ENCODE measurements at places on chromosomes 13 and 19.

GRCh38 chr13:111296417-111296816 is 24.0 kb upstream of the TEX29 start:
- DNase-seq: no peak

DNA sequence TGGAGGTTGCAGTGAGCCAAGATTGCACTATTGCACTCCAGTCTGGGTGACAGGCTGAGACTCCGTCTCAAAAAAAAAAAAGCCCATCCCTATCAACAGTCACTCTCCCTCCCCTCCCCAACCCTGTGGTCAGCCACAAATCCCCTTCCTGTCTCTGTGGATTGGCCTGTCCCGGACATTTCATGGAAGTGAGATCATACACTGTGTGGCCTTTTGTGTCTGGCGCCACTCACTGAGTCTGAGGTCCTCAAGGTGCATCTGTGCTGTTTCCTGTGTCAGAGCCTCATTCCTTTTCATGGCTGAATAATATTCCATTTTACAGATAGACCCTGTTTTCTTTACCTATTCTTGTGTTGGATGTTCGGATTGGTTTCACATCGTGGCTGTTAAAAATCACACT is 149.5 kb downstream of the PTPRS start:
- DNase-seq: no peak

DNA sequence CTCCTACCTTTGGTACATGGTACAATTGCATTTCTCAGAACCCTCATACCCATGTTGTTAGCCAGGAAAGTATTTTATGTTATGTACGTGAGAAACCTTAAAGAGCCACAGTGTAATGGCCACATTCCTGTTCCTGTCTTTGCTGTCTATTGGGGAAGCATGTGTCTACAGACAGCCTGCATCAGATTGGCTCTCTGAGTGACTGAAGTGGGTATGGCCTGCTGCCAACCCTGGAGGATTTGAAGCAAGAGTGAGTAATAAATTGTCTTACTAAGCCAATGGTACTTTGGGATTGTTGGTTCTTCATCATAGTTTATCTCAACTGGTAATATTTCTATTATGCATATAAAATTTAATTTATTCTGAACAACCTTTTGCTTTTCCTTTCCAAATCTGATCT is 574.1 kb downstream of the LMO7 start:
- no peak for DNase-seq

DNA sequence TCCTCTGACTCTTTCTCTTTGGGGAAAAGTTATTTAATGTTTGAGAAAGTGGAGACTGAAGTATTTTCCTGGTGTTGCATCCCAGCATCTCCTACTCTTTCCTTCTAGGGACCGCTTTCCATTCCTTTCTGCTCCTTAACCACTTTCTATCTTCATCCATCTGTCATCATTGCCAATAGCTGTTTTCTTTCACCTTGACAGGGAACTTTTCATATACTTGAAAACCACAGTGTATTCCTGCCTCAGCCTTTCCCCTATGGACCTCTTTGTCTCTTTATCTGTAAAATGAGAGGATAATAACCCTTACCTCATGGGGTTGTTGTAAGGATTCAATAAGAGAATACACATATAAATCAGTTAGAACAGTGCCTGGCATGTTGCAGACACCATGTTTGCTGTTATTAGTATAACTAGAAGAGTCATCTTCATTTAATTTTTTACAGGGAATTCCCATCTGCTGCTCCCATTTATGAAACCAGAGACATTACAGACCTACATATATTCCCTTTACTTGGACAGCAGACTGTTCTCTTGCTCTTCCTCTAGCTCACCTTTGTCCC is 31.8 kb downstream of the LCP1 start:
- DNase-seq: no peak

GRCh38 chr13:99310382-99311031 is 3.3 kb upstream of the GPR183 start:
- DNase-seq: no peak

DNA sequence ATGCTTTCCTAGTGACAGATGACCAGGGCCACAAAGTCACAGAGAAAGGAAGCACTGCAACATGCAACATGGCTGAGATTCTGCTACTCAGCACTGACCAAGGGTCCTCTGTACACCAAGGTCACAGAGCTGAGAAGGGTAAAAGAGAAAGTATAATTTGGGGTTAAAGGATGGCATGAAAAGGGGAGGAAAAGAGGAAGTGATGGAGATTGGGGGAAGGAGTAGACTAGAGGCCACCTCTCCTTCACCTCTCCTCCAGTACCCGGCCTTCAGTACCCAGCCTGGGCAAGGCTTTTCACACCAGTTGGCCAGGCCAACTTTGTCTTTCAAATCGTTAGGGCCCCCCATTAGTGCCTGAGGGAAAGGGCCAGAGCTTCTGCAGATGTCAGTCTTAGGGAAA is 6.3 kb upstream of the RPS19 start:
- DNase-seq: no peak

- DNase-seq: no peak
Observed at GRCh38 chr13:74774264-74774663, 640.1 kb upstream of the KLF12 start.

DNA sequence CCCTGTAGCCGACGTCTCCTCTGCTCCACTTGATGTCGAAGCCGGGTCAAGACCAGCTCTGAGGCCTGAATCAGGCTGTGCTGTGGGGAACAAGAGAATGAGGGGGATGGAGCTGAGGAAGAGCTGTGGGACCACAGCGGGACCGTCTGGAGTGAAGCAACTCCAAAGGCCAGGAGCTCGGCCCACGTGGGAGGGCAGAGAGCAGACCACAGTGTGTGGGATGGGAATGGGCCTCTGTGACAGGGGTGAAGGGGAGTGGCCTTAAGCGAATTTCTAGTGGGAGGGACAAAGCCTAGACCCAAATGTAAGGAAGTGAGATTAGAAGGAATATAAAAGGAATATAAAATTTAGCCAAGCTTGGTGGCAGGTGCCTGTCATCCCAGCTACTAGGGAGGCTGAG is 3.8 kb upstream of the SLC8A2 start:
- no peak for DNase-seq

DNA sequence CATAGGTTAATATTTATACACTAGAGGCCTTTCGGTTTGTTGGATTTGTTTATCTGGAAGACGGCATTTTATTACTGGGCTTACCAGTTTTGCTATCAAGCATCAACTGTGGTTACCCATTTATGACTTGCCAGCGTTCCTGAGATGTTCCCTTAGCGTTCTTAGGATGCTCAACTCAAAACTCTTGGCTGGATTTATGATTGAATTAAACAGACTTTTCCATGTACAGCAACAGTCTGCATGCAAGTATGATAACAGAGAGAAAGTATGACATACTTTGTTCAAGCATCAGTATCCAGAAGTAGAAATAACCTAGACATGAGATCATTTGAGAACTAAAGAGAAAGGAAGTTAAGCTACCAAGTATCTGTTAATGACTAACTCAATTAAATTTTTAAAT is 29.9 kb upstream of the RNF113B start:
- no peak for DNase-seq

DNA sequence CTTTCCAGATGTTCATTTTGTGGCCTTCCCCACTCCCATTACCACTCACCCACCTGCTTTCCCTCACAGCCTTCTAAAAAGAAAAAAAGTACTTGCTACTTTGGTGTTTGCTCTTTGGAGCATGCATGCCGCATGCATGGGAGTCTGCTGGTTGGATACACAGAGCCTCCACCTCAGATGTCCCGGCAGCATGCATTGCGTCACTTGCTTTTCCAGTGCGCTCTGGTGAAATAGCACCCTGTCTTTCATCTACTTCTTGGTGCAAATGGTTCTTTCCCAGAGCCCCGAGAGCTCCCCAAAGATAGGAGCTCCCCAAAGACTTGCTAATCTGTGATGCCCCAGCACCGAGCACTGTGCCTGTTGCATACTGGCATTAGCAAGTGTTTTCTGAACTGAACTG is 333.2 kb upstream of the ZNF507 start:
- no peak for DNase-seq

DNA sequence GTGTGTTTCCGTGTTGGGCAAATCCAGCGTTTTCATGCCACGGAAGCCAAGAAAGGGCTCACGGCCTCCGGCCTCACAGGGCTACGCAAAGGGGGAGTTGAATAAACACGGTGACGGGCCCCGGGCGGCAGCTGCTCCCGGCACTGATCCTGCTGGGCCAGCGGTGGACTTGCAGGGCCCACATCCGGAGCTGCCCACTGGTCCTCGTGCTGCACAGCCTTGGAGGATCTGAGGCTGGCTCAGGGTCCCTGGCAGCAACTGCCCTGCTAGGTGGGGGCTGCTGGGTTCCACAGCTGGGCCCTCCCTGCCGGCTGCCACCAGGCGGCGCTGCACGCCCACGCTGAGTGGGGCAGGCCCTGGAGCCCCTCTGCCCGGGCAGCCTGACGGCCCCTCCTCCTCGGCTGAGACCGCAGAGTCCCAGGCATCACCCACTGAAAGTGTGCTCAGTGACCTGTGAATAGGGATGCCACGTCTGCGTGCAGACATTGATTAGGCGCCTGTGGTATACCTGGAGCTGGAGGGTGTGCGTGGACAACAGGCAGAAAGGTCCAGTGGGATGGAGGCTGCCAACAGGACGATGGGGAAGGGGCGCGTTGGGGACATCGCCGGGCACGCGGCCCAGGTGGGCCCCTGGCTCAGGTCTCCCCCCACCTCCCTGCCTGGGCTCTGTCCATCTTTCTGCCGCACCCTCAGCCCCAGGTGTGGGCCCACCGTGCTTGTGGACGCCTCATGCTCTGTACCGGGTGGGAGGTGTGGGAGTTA is 5.3 kb upstream of the HCN2 start:
- DNase-seq: peak; percentile 60

GRCh38 chr19:10998045-10998533 is 37.3 kb downstream of the SMARCA4 start:
- no peak for DNase-seq

DNA sequence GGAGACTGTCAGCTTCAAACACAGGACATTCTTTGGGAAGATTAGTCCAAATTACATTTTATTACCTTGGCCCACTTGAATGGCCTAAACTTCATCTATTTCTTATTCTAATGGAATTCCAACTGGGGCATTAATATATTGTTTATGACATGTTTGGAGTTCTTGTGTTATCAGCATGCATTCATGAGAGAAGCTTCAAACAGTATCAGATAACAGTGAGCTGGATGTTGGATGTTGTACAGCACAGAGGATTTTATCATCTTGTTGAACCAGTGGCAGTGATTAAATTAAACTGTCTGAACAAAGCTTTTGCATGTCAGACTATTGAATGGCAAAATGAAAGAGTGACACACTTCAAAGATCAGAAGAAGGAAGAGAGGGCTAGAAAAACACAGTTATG is 50.0 kb downstream of the MZT1 start:
- DNase-seq: no peak

- DNase-seq: no peak
Observed at GRCh38 chr13:50323440-50324065, 308.3 kb downstream of the KCNRG start.

GRCh38 chr19:3716147-3716668 is 8.0 kb downstream of the TJP3 start:
- no peak for DNase-seq

- no peak for DNase-seq
Observed at GRCh38 chr19:18649371-18650020, 12.7 kb downstream of the KLHL26 start.

DNA sequence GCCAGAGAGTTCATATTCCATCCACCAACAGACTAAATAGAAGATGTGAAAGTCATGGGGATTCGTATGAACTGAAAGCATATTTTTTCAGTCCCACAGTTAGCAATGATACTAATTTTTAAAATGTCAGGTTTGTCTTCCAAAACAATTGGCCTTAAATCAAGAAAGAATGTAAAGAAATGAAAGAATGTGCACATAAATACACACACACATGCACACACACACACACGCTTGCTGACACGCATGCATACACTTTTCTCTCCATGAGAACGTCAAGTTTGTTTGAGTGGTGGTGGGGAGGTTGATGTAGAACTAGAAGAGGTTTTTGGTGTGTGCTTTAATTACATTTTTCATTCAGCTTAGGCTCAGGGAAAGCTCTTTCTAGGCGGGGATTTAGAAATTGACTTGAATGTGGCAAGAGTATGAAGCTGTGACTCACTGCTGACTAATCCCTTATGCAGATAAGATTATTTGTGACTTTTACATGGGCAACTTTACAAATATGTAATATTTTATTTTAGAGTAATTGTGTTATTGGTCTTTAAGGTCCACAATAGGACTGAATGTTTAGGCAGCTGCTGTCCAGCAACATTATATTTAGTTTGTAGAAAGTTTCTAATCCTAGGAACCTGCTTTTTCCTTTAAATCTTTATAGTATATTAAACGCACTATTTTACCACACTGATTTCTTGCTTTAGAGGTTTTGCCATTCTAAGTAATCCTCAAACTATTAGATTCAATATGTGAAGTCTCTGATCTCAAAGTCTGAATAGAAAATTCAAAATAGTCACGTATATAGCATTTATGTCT is 18.8 kb downstream of the FLT1 start:
- no peak for DNase-seq

DNA sequence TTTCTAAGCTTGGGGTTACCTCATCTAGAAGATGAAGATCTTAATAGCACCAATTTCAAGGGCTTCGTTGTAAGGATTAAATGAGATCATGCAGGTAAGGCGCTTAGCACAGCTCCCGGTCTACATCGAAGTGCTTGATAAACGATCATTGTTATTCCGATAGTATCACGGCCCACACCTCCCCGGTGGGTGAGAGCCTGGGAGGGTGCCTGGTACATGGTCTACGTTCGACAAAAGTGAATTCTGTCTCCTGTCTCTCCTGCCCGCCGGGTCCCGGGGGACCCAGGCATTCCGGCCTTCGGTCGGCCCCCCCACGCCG is 501 bp upstream of the MYH14 start:
- no peak for DNase-seq

DNA sequence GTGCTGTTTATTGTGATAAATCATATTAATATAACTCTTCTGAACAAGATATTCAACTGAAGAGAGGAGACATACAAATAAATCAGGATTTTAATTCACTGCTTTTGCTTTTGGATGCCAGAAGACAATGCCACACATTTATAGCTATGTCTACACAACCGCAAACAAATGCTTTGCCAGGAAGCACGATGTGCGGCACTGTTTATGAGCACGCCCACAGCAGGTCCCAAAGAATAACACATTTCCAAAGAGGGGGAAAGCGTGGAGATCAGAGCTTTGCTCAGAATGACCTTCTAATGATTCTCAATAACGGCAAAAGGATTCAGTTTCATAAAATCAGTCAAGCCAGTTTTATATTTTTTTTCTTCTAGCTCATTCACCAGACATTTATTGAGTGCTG is 16.7 kb downstream of the FAM216B start:
- DNase-seq: no peak

- DNase-seq: no peak
Observed at GRCh38 chr13:19597523-19597922, 35.9 kb upstream of the MPHOSPH8 start.

GRCh38 chr13:60018536-60018935 is 145.2 kb downstream of the DIAPH3 start:
- no peak for DNase-seq

DNA sequence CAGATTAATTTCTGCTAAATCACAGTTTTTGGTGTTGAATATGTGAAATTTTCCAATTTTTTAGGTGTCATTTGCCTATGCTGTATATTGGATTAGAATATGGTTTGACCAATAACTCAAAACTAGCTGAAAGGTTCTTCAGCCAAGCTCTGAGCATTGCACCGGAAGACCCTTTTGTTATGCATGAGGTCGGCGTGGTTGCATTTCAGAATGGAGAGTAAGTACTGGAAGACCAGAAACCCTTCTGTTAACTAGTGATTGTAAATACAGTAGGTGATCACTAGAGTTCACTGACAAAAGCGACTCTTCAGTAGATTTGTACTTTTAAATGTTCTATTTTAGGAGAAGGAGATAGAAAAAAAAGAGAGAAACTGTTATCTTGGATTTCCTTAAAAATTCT is 22.3 kb downstream of the CDC16 start:
- no peak for DNase-seq

- DNase-seq: no peak
Observed at GRCh38 chr13:101919541-101920181, 467.2 kb downstream of the ITGBL1 start.
